Astrocyte (in vitro differentiated cells and primary cell): ENCODE measurements at places on chromosomes 7 and 10. TPM values are rescaled to one million over a fixed set of nuclear protein-coding genes. Genes with fewer than 3 reads are reported as not detected.

The NACAD gene
- total RNA-seq = 18.3 and 21.6 TPM in 2 replicates

The LLCFC1 gene
- not detected in 2 replicates for total RNA-seq

The BLOC1S2 gene
- total RNA-seq = 82.0 and 93.9 TPM in 2 replicates

The EMX2 gene
- total RNA-seq = not detected in 2 replicates

The NKX1-2 gene
- 0.07 TPM in 1 of 2 replicates, not detected in the other for total RNA-seq

The ACTL6B gene
- not detected in 2 replicates for total RNA-seq

The KCNH2 gene
- total RNA-seq = 4.5 and 4.6 TPM in 2 replicates

- DNase-seq = no peak
These were observed 832 bp downstream of the XRCC2 start for GRCh38 chr7:152674860-152675758.

DNA sequence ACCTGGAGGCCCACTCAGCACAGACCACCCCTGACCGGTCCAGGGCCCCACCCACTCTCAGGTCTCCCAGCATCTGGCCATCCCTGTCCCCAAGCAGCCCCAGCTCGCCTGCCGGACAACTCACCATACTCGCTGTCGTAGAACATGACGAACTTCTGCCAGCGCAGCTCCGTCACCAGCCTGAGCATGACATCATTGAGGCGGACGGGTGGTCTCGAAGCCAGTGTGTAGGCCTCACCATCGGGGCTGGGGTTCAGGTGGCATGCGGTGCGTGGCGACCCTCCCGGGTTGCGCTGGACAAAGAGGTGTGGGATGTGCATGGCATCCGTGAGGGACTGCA, 160.4 kb downstream of the GRID1 start:
- DNase-seq = no peak

DNA sequence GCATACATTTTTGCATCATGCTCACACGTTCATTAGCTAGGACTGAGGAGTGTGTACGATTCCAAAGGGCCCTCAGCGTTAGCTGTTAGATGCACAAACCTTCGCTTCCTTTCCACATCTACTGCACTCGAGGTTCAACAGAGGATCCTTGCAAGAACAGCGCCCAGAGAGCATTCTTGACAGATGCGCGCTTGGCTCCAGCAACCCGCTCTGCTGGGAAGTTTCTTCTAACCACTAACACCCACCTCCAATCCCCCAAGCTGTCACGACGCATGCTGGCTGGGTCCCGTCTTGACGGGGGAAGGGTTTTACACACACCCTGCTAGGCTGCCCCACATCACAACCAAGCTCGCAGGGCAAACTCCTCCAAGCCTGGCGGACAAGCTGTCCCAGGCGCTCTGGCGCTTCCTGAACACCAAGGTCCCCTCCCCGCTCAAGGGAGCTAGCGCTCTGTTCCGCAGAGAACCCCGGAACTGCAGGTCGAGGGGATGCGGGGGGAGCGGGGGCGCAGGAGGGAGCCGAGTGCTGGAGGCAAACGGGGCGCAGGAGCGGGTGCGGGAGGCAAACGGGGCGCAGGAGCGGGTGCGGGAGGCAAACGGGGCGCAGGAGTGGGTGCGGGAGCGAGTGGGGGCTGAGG, 653 bp upstream of the ADRB1 start:
- peak; percentile 32 for DNase-seq

GRCh38 chr7:128197589-128197988, 43.5 kb upstream of the LEP start:
- DNase-seq = no peak

DNA sequence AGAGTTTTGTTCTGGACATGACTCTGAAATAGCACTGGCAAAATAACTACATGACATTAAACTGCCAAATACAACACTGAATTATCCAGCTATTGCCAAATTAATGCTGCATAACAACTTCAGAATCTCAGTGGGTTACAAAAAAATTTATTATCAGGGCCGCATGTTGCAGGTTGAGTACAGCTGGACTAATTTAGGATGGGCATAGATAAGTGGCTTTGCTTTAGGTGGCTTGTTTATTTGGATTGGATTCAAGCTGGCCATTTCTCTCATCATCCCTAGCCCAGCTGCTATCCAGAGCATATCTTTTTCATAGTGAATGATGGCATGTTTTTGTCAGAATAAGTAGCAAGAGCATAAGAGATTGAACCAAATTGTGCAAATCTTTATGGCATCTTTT, 1277.1 kb downstream of the REEP3 start:
- no peak for DNase-seq

DNA sequence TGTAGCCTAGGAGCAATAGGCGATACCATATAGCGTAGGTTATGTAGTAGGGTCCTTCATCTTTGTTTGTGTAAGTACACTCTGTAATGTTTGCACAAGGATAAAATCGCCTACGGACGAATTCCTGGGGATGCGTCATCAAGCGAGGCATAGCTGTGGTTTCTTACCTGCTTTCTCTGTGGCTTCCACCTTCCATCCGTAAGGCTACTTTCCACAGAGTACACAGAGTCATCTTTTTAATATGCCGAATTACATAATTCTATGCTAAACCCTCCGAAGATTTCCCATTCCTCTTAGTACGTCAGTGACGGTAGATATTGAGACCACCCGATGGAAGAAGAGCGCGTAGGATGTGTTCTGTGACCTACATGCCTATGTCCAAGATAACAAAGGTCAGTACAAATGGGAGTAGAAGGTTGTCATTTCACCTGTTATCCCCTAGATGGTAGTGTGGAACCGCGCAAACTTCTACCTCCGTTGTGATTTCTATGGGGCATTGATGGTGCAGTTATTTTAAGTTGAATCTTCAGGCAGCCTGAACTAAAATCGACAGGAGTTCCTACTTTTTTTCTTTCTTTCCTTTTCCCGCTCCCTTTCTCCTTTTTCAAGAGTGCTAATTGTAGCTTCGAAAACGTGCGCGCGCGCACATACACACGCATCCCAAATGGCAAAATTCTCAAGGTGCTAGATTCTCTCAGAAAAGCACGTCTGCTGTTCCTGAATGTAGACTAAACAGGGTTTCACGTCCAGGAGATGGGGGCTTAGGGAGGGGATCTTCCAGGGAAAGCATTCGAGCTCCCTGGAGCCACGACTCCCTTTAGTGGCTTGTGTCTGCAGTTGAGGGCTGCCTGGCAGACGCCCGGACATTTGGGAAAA, 111.7 kb upstream of the MBL2 start:
- DNase-seq = peak; percentile 52

GRCh38 chr7:95398155-95398940, 2.2 kb upstream of the PON3 start:
- no peak for DNase-seq

DNA sequence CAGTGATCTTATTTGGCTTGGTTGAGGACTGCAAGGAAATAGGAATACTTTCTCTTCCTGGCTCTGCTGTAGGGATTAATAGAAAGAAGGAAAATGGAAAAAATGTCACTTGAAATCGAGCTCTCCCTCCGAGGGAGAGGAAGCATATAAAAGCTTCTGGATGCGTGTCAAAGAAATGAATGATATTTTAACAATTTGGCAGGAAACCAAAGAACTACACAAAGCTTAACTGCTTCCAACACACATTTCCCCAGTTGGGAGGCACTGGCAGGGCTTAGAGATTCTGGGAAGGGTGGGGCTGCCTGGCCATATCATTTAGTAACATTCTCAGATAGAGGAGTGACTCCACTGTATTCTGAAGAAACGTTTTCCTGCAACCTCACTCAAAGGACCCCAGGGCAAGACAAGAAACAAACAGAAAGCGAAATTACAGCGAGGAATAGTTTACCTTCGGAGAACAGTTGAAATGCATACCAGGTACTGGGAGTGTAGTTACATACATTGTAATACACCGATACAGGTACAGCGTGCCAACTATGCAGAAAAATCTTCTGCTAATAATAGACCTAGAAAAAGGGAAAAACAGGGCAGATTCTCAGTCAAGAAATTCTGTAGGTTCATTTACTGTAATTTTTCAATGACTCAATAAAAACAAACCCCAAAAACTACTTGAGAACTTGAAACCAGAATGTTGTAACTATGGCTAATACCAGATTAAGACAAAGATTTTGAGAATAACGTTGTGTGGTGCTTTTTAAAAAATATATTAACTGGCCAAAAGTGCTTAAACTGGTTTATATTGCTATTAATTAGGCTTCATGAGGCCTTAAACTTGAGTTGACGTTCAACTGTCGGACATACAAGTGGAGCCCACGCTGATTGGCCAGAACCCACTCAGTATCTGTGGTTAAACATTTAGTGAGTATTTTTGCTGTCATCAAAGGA, 75.7 kb upstream of the ASAH2 start:
- DNase-seq = peak; percentile 78

DNA sequence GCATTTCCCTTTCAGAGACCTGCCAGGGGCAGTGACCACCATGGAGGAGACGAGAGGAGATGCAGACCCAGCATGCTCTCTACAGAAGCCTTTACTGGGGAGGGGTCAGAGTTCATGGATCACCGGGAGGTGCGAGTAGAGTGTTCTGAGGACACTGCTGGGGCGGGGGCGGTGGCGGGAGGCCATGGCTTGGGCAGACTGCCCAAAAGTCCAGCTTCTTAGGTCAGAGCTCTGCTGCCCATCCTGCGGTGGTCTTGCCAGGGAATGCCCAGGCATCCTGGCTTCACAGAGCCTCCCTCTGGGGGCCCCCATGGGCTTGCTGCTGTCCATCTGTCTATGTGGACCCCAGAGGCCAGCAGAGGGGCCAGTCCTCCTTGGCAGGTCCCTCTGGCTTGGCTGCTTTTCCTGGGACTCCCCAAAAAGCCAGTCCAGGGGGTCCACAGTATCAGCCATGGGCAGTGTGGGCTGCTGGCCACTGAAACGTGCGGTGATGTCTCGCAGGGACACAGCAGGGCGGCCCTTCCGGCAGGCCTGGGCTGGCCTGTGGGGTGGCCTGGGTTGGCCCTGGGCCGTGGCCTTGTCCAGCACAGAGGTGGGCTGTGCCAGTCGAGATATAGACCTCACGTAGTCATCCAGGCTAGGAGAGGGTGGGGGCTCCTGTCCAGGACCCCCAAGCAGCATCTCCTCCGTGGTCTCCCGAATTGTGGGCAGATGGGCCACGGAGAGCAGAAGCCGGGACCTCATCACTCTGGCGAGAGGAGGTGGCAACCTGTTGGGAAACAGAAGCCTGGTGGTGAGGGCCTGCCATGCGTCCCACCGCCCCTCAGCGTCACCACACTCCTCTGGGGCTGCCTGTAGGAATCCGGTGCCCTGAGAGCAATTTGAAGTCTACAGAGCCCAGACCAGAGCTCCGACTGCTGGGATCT, 1.1 kb downstream of the DEPP1 start:
- no peak for DNase-seq
